Trophoblast cell (in vitro differentiated cells and primary cell): ENCODE measurements at places on chromosomes 2 and 18.

DNA sequence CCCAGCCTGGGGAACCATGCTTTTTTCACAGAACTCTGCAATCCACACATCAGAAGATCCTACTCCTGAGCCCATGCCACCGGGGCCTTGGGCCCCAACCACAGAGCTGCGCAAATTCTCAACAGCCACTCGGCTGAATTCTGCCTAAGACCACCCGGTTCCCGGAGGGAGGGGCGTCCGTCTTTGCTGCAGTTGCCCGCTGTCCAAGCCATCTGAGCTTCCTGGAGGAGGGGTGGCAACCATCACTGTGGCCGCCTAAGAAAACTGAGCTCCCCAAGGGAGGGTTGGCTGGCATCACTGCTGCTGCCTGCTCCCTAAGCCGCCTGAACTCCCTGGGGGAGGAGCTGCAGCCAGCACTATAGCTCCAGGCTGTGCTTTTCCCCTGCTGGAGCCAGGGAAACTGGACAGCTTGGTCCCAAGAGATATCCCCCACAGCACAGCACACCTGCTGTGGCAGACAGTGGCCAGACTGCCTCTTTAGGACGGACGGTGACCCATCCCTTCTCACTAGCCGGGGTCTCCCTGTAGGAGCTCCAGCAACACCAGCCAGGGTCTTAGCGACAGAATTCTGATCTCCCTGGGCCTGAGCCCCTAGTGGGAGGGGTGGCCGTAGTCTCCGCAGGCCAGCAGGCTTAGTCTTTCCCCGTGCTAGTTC is 1411.6 kb upstream of the CDH2 start:
- no peak for DNase-seq

- DNase-seq = no peak
Measured at GRCh38 chr18:9337873-9338272, 3.3 kb downstream of the TWSG1 start.

GRCh38 chr2:15968280-15969178 is 28.2 kb downstream of the MYCN start:
- no peak for DNase-seq

GRCh38 chr2:228059735-228060134 is 121.8 kb downstream of the SPHKAP start:
- no peak for DNase-seq

GRCh38 chr18:72993250-72993649 is 125.5 kb upstream of the NETO1 start:
- no peak for DNase-seq

- peak; percentile 95 for DNase-seq
Measured at GRCh38 chr2:237715459-237715947, 83.1 kb upstream of the RBM44 start.

- peak; percentile 58 for DNase-seq
Measured at GRCh38 chr2:69012310-69013141, 453 bp upstream of the ANTXR1 start.

DNA sequence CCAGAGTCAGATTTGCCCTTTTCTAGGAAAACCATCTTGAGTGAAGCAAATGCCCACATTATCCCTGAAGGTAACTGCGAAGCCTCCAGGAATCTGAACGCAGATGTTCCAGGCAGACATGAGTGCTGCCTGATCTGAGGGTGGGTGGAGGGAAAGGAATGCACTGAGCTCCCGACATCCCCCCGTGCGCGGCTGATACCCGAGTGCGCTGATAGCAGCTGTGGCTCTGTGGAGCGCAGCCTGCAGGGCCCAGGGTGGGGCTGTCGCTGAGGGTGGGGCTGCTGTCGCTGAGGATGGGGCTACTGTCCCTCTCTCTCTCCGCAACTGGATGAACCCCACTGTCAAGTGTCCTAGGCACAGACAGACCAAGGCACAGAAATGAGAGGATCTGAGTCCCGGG is 82.4 kb downstream of the GFPT1 start:
- no peak for DNase-seq

- no peak for DNase-seq
Measured at GRCh38 chr2:95388091-95388692, 14.3 kb upstream of the FAHD2A start.

GRCh38 chr2:18473241-18474181 is 86.9 kb downstream of the RDH14 start:
- no peak for DNase-seq

GRCh38 chr18:23924813-23925212 is 89.7 kb upstream of the TTC39C start:
- DNase-seq = no peak

GRCh38 chr2:208820014-208820688 is 413.6 kb downstream of the PTH2R start:
- no peak for DNase-seq

DNA sequence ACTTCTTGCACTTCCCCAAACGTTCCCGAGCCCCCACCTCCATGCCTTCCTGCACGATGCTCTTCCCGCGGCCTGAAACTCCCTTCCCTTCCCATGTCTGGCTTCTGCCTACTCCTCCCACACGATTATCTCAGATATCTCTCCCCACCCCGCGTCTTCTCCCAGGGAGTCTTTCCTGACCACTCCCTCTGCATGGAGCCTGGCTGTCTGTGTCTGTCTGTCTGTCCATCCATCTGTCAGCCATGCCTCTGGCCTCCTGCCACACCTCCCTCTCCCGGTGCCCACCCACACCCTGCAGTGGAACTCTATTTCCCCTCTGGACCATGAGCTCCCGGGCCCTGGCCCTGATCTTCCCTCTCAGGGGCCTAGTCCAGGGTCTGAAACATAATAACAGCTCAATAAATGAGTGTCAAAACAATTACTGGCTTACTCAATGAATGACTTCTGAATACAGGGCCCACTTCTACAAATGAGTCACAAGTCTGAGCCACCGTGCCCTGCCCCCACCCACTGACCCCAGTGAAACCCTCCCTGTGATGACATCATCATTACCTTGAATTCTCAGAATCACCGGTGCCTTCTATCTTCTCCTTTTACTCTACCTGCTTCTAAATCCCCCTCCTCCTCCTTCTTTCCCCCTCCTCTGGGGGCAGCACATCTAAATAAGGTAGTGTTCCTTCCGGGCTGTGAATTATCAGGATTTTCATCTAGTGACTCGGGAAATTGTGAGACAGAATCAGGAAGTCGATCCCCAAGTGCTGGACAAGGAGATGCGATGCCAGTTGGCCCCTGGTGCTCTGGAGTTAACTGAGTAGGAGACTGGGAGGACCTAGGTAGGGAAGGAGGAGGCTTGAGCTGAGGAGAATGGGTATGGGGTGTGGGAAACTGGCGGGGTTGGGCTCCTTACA is 46.1 kb upstream of the PLB1 start:
- peak; percentile 25 for DNase-seq

GRCh38 chr2:28310107-28310506 is 82.6 kb upstream of the FOSL2 start:
- DNase-seq = no peak

GRCh38 chr2:182949572-182950189 is 83.2 kb upstream of the FRZB start:
- DNase-seq = peak; percentile 39

DNA sequence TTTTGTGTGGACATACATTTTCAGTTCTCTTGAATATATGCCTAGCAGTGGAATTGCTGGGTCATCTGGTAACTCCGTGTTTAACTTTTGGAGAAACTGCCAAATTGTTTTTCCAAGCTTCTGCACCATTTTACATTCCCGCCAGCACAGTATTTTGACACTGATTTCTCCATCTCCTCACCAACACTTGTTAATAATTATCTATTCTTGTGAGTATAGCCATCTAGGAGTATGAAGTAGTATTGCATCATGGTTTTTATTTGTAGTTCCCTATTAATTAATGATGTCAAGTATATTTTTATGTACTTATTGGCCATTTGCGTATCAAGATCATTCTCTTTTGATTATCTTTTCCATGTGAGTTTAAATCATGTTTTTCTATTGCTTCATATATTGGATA is 17.9 kb upstream of the AOX1 start:
- no peak for DNase-seq

DNA sequence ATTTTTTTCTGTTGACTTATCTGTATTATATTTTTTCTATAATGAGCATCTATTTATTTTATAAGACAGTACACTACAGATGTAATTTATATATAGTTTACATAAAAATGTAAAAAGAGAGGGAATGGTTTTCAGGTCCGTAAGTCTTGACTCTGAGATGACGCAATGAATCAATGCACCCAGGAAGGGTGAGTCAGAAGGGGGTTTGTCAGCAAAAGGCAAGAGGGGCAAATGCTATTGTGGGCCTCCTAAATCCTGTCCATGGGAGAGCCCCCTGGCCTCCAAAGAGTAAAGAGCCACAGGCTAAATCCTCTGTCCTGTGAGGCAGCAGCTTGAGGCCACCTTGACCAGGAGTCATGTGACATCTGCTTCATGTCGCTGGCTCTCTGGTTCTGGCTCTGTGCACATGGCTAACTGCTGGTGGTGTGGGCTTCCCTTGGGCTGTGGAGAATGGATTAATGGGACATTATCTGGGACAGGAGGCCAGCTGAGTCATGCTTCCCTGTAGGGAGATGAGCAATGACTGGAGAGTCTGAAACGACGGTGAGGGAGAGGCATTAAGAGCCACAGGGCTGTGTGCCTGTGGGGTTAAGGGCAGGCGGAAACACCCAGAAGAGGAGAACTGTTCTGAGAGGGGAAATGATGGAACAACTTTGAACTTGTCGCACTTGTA is 22.8 kb upstream of the ASB18 start:
- no peak for DNase-seq

DNA sequence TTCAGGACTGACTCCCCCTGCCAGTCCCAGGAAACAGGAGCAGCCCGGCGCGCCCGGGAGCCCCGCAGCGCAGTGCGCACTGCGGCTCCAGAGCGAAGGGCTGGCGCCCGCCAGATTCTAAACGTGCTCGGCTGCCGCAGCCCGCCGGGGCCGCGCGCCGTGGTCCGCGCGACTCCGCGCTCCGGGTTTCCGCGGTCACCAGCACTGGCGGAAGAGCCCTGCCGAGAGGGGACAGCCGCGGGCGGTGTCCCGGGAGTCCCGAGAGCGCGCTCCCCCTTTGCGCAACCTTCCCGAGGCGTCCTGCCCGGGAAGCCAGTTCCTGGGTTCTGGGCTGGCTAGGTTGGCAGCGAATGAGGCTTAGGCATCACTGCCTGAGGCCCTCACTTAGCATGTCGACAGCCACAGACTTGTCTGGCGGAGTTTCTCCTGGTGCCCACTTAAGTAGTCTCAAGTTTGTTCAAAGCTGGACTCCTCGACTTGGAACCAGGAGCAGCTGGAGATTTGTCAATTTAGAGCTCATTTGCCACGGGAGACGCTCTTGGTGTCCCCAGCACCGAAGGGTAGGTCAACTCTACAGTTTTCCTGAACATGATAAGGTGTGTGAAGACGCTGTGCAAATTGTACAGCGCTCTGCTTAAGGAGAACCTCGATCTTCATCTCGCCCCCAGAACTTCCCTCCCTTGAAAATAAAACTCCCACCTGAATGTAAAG is 1.5 kb upstream of the VSNL1 start:
- peak; percentile 86 for DNase-seq

DNA sequence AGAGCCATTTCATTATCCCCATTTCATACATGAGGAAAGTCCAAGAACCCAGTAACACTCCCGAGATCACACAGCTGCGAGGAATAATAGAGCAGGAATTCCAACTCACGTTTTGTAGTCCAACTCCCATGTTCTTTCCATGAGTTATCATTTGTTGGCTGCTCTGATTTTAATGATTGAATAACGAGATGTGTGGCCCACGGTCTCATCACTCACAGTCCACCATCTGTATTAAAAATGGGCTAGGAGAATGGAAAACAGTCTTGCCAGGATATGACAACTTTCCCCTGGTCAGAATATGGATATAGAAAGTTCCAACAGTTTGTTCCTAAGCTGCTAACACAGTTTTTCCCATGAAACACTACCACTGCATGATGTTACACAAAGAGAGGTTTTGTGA is 147.5 kb downstream of the METTL4 start:
- DNase-seq = no peak

DNA sequence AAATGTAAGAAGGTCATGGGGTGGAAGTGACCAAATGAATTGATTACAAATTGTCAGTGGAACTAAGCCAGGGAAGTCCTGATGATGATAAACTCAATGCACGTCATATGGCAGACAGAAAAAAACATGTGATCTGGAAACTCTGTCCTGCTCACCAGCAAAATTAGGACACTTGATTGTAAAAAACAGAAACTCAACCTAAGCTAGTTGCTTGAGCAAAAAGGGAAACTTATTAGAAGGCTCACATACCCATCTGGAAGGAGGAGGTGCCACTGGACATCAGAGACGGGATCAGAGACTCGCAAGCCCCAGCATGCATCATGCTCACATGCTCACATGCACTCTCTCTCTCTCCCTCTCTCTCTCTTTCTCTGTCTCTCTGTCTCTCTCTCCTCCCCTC is 96.8 kb downstream of the SP3 start:
- no peak for DNase-seq

- DNase-seq = no peak
Measured at GRCh38 chr18:72225958-72226357, 318.2 kb downstream of the CBLN2 start.
